ENCODE measurements at places on chromosomes 1 and 21.
A peak's percentile ranks its signal among the peaks of the same experiment; 100 is the strongest.

- H3K4me1 ChIP-seq: peaks cover 64% of the 10 kb centered on the region
- H3K27ac ChIP-seq: no peak overlapping the region
- DNase-seq: no peak
- H3K36me3 ChIP-seq: no peaks in the 10 kb centered on the region
- peaks cover 29% of the 10 kb centered on the region for H3K27me3 ChIP-seq
Observed at GRCh38 chr1:197919346-197920066, 2.3 kb downstream of the LHX9 start.

- H3K4me3 ChIP-seq: peak overlapping the region; percentile 86
- peak overlapping the region; percentile 99 for H3K27ac ChIP-seq
- DNase-seq: no peak
Observed at GRCh38 chr1:36225283-36225899, 1.1 kb downstream of the THRAP3 start.

GRCh38 chr21:14975136-14975919 lies 89.5 kb downstream of the NRIP1 start:
- no peak for DNase-seq
- no peaks in the 10 kb centered on the region for H3K27me3 ChIP-seq
- H3K4me1 ChIP-seq: no peaks in the 10 kb centered on the region
- H3K27ac ChIP-seq: no peak overlapping the region
- no peak overlapping the region for H3K4me3 ChIP-seq

GRCh38 chr1:84971957-84972356 lies 25.0 kb downstream of the MCOLN2 start:
- no peak for DNase-seq
- H3K4me3 ChIP-seq: no peak overlapping the region
- H3K4me1 ChIP-seq: no peaks in the 10 kb centered on the region
- no peak overlapping the region for H3K27ac ChIP-seq
- H3K36me3 ChIP-seq: no peaks in the 10 kb centered on the region

DNA sequence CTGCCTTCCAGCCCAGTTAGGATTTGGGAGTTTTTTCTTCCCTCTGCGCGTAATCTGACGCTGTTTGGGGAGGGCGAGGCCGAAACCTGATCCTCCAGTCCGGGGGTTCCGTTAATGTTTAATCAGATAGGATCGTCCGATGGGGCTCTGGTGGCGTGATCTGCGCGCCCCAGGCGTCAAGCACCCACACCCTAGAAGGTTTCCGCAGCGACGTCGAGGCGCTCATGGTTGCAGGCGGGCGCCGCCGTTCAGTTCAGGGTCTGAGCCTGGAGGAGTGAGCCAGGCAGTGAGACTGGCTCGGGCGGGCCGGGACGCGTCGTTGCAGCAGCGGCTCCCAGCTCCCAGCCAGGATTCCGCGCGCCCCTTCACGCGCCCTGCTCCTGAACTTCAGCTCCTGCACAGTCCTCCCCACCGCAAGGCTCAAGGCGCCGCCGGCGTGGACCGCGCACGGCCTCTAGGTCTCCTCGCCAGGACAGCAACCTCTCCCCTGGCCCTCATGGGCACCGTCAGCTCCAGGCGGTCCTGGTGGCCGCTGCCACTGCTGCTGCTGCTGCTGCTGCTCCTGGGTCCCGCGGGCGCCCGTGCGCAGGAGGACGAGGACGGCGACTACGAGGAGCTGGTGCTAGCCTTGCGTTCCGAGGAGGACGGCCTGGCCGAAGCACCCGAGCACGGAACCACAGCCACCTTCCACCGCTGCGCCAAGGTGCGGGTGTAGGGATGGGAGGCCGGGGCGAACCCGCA lies at the start of gene PCSK9:
Gene PCSK9 (plus strand): TSS at position 207 of the 741 bp plus-strand sequence. CDS start 290 bp downstream, at position 497.
- peaks cover 25% of the 10 kb centered on the region for H3K4me1 ChIP-seq
- DNase-seq: no peak
- peaks cover 62% of the 10 kb centered on the region for H3K27me3 ChIP-seq

GRCh38 chr1:85502171-85502570 lies 37.2 kb upstream of the DDAH1 start:
- no peak for DNase-seq
- H3K4me3 ChIP-seq: no peak overlapping the region
- H3K27me3 ChIP-seq: no peaks in the 10 kb centered on the region
- no peaks in the 10 kb centered on the region for H3K36me3 ChIP-seq

DNA sequence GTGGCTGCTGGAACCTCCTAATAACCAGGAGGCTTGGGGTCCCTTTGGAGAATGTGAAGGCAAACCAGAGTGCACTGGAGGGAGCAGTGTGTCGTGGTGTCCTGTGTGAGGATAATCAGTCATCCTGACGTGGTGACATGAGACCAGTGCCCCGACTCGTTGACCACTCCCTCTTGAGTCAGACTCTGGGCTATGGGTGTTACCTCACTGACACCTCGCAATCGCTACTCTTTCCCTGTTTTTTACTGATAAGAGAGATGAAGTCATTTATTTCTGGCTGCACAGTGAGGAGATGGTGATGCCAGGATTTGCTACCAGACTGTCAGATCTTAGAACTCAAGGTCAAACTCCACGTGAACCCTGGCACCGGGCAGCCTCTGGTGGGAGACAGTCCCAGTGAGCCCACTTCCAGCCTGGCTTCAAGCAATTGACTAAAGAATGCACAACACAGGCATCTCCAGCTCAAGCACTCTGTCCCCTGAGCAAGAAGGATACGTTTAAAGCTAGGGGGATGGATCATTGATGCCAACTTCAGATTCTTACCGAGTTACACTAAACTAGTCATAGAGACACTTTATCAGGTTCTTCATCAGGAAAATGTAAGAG lies 30.3 kb downstream of the UBASH3A start:
- DNase-seq: no peak
- H3K4me1 ChIP-seq: no peaks in the 10 kb centered on the region
- no peaks in the 10 kb centered on the region for H3K36me3 ChIP-seq
- H3K4me3 ChIP-seq: no peak overlapping the region
- H3K27me3 ChIP-seq: no peaks in the 10 kb centered on the region

DNA sequence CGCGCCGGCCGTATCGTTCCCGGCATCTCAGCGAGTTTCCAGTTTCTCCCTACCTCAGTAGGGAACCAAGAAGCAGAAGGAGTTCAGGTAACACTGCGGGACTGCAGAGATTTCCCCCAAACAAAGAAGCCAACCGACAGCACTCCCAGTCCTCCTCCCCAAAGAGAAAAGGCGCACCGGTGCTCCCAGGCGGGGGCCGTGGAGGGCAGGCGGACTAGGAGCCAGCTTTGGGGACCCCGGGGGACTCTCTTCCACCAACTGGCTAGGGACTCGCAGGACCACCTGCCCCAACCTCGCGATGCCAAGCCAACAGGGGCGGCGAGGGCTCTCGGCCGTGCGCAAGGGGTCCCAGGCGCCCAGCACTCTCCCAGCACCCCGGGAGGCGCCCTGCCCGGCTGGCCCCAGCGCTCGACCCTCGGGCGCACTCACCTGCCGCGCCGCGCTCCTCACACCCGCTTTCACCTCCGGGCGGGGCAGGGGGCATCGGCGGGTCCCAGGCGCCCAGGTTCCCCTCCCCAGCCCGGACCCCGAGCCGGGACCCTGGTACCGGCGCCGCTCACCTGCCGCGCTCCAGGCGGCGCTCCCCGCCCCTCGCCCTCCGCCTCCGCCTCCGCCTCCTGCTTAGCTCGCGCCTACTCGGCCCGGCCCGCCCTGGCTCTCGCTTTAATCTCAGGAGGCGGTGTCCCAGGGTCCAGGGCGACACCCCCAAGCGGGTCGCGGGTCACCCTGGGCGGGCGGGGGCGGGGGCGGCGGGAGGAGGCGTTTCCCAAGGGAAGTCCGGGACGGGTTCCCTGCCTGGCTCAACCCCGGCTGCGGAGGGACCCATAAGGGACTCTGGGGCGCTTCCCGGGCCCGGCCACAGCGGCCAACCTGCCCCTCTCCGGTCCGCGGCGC lies at the start of gene TMPRSS2:
Gene TMPRSS2 (minus strand): TSS at position 638 of the 894 bp plus-strand sequence. CDS start 10,025 bp downstream, outside the sequence.
- H3K4me1 ChIP-seq: peaks cover 22% of the 10 kb centered on the region
- H3K4me3 ChIP-seq: peak within 1 kb of the TSS; percentile 58
- H3K27ac ChIP-seq: peak within 1 kb of the TSS; percentile 70

DNA sequence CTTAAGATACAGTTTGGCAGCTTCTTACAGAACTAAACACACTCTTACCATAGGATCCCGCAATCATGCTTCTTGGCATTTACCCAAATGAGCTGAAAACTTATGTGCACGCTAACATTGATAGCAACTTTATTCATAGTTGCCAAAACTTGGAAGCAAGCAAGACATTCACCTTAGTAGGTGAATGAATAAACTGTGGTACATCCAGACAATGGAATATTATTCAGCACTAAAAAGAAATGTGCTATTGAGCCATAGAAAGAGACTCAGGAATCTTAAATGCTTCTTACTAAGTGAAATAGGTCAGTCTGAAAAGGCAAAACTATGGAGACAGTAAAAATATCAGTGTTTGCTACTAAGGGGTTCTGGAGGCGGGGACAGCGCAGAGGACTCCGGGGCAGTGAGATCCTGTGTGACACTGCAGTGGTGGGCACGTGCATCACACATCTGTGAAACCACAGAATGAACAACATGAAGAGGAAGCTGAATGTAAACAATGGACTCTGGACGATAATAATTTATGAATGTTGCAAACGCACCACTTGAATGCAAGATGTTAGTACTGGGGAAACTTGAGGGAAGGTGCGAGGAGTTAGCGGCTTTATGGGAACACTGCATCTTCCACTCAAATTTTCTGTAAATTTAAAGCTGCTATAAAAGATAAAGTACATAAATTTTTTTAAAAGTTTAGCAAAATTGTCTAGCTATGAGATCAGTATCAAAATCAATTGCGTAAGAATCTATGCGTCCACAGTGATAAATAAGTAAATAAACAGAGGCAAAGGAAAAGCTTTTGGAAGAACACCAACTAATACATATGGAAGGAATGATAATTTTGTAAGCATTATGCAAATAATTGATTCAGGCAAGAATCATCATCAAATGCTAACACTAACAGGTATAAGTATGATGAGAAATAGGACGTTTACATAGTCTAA lies 15.4 kb upstream of the SPATC1L start:
- H3K36me3 ChIP-seq: peaks cover 22% of the 10 kb centered on the region
- no peak for DNase-seq
- no peak overlapping the region for H3K27ac ChIP-seq
- no peaks in the 10 kb centered on the region for H3K27me3 ChIP-seq

DNA sequence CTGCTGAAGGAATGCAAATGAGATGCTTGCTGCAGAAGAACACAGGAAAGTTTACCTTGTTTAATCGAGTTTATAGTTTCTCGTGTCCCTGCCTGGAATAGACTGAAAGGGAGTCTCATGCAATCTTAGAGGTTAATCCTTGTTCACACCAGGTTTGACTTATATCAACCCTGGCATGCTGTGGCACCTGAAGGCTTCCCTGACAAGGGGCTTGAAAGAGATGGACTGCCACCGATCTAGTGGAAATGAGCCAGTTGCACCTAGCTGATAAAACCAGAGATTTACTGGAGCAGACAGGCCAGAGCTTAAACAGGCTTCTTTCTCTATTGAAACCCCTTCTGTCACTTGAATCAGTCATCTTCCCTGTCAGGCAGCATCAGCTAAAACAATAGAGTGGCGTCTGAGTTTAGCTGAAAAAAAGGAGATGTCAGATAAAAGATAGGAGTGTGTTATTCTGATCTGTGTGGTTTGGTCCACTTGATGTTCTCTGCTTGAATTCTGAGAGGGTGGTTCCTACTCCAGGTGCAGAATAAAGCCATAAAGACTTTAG lies 349.7 kb downstream of the RWDD3 start:
- H3K27me3 ChIP-seq: no peaks in the 10 kb centered on the region
- no peaks in the 10 kb centered on the region for H3K36me3 ChIP-seq
- H3K27ac ChIP-seq: no peak overlapping the region
- DNase-seq: no peak
- no peak overlapping the region for H3K4me3 ChIP-seq
- peaks cover 2% of the 10 kb centered on the region for H3K4me1 ChIP-seq

GRCh38 chr1:215156232-215156631 lies 73.7 kb downstream of the KCNK2 start:
- no peak overlapping the region for H3K27ac ChIP-seq
- no peak for DNase-seq
- no peaks in the 10 kb centered on the region for H3K27me3 ChIP-seq
- H3K4me3 ChIP-seq: no peak overlapping the region
- H3K36me3 ChIP-seq: no peaks in the 10 kb centered on the region
- no peaks in the 10 kb centered on the region for H3K4me1 ChIP-seq

GRCh38 chr21:45128613-45129188 lies 54.3 kb downstream of the ADARB1 start:
- H3K4me3 ChIP-seq: no peak overlapping the region
- peaks cover 13% of the 10 kb centered on the region for H3K4me1 ChIP-seq
- no peak for DNase-seq
- H3K27ac ChIP-seq: no peak overlapping the region
- no peaks in the 10 kb centered on the region for H3K27me3 ChIP-seq

DNA sequence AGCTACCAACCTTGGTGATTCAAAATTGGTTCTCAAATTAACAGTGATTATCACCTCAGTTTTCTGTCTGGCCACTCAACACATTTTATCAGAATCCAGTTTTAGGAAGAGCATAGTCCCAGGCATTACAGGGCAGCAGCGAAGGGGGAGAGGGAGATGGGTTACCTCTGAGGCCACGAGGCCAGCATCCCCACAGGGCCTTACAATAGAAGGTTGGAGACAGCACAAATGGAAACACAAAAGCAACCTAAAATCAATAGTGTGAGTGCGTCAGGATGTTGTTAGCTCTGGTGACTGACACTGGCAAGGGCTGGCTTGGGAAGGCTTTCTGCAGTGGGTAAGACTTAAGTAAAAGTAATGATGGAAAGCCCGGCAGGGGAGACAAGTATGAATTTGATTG lies 79.5 kb downstream of the JAK1 start:
- peaks cover 28% of the 10 kb centered on the region for H3K36me3 ChIP-seq
- no peak overlapping the region for H3K4me3 ChIP-seq
- no peaks in the 10 kb centered on the region for H3K27me3 ChIP-seq
- H3K4me1 ChIP-seq: peaks cover 34% of the 10 kb centered on the region

- no peak overlapping the region for H3K4me3 ChIP-seq
- no peaks in the 10 kb centered on the region for H3K36me3 ChIP-seq
- H3K27ac ChIP-seq: no peak overlapping the region
- H3K4me1 ChIP-seq: no peaks in the 10 kb centered on the region
- no peak for DNase-seq
Observed at GRCh38 chr1:208433086-208433485, 188.9 kb upstream of the PLXNA2 start.

DNA sequence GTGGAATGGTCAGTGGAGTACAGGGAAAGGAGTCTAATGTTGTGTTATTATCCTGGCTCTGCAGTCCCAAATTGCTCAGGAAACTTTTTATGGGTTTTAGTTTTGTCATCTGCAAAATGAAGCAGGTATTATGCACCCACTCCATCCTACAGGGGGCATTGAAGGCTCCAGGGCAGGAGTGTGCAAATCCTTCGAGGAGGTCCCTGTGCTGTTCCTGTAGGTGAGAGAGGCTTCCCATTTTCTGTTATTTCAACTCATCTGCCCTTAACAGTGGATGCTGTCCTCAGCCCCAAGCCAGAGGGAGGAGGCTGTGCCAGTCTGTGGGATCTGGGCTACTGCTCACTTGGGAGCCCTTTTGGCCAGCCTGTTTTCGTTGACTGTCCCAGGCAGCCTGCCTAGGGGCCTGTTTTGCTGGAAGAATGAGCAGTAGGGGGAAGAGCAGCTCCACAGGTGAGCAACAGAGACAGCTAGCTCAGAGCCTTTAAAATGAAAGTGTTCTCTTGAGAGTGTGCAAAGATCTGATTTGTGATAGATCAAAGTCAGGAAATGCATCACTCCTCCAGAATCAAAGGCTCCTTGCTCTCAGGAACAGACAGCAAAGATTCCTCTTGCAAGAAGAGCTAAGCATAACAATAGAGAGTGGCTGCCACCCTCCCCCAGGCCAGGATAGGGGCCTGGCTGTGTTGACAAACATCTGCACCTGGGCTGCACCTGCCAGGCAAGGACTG lies 317.6 kb upstream of the PROX1 start:
- no peak for DNase-seq
- H3K27me3 ChIP-seq: no peaks in the 10 kb centered on the region
- no peak overlapping the region for H3K4me3 ChIP-seq
- H3K36me3 ChIP-seq: no peaks in the 10 kb centered on the region
- H3K4me1 ChIP-seq: no peaks in the 10 kb centered on the region
- no peak overlapping the region for H3K27ac ChIP-seq

Data from esophagus squamous epithelium (tissue), 5 donors.